ENCODE measurements at places on chromosomes 12 and 14.
A peak's percentile ranks its signal among the peaks of the same experiment; 100 is the strongest.

DNA sequence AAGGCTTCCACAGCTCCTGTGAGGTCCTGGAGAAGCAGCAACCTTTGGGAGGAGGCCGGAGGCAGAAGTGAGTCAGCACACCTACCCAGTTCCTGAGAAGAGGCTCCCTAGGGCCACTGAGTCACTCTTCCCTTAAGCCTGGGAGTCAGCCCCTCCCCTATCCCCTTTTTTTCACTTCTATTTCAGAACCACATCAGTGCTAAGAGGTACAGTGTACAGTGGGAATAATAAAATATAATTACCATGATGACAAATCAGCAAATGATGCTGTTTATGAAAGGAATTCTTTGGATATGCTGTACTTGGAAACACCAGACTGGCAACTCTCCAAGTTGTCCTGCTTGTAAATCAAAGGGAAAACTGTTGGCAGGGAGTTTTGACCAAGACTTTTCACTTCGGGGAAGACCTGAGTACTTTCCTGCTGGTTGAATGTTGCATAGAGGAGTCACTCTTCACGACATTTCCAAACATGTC, 7.8 kb upstream of the TBPL2 start:
- DNase-seq, result no peak

DNA sequence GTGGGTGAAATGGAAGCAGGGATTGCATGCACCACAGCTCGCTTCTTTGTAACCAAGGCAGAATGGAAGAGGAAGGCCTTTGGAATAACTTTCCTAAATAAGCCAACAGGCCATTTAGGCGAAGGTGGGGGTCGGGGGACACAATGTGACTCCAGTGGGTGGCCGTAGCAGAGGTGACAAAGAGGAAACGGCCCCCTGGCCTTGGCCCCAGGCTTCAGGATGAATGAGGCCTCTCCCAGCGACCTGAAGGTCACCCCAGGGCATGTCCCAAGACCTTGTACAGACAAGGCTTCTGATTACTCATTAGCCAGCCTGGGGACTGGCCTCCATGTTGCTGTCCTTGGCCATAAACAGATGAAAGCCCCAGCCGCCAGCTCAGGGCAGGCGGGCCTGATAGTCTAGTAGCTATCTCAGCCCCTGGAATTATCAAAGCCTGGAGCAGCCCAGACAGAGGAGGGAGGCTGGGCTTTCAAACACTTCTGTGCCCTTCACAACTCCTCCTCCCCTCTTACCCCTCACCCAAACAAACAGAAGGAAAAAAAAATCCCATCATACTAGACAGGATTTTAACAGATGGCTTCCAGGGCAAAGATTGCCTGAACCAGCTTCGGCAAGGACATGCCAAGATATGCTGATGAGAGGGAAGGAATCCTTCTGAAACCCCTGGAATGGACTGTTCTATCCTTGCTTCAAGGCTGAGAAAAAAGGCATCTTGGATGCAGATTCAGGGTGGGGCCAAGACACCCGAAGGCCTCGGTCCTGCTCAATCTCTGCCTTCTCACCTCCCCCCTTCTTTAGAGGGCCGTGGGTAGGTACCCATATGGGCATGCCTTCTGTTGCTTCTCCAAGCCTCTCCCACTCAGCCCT, 142.3 kb upstream of the PARP11 start:
- DNase-seq, result no peak

DNA sequence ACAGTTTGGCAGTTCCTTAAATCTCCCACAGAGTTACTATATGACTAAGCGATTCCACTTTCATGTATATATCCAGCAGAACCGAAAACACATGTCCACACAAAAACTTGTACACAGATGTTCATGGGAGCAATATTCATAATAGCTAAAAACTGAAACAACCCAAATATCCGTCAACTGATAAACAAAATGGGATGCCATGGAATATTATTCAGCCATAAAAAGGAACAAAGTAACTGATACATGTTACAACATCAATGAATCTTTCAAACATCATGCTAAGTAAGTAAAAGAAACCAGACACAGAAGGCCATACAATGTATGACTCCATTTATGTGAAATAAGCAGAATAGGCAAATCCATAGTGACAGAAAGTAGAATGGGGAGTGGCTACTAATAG, 80.2 kb upstream of the GPHB5 start:
- DNase-seq, result no peak

DNA sequence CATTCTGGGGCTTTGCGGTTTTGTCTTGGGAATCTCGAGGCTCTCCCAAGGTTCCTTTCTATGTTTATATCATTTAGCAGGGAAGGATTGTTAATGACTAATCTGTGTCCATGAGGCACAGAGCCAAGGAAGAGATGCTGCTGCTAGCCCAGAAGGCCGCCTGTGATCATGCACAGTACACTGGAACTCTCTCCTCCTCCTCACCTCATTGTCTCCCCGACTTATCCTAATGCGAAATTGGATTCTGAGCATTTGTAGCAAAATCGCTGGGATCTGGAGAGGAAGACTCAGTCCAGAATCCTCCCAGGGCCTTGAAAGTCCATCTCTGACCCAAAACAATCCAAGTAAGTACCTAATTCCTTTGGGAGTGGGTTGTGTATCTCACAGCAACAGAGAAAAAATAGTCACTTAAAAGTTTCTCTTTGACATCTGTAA, at the start of gene NR1H4:
TSS of gene NR1H4 (plus strand) at position 151 of the 435 bp plus-strand sequence. CDS start 19,458 bp downstream, outside the sequence.
- DNase-seq, result no peak

DNA sequence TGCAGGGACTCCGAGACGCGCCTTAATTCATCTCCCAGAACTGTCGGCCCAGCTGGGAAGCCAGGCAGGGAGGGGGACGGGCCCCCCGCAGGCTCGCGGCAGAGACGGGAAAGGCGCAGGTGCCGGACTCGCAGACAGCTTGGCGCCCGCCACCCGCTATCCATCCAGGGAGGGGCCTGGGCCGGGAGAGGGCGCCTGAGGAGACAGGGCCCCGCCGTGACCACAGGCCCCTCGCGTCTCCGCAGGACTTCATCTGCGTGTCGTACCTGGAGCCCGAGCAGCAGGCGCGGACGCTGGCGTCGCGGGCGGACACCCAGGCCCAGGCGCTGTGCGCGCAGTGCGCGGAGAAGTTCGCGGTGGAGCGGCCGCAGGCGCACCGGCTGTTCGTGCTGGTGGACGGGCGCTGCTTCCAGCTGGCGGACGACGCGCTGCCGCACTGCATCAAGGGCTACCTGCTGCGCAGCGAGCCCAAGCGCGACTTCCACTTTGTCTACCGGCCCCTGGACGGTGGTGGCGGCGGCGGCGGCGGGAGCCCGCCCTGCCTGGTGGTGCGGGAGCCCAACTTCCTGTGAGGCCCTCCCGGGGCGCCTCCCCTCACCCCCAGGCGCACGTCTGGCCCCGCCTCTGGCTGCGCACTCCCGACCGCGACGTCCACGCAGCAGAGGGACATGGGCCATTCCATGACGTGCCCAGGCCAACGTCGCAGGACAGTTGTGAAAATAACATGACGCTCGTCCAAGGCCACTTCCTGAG, 60.6 kb downstream of the LGMN start:
- DNase-seq, result peak; percentile 38

- DNase-seq, result no peak
Measured at GRCh38 chr12:14854586-14855183, 11.4 kb upstream of the ART4 start.

DNA sequence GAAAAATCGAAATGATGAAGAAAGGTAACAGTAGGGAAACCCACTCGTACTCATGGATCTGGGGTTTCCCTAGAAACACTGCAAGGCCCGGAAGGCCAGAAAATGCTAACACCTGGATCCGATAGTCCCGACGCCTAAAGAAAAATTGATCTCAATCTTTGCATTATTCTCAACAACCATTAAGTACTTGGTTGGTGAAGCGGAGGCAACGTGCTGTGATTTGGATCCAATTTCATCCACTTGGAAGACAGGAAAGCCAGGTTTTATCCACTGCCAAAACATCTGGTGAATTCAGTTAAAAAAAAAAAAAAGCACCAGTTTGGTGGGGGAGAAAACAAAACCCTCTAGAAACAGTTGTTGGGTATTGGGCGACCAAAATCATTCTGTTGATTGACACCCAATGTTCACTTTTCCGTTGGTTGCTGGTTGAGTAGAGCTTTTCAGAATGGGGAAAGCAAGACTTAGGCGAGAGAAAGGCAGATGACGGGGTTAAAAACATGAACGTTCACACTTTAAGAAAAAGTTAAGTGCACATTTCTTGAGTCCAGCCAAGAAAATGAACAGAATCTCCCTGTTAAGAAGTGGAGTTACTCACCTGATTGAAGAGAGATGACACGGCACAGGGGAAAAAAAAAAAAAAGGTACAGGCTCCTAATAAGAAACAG, 41.9 kb upstream of the MED13L start:
- no peak for DNase-seq

- no peak for DNase-seq
Measured at GRCh38 chr14:50383618-50384225, 13.0 kb downstream of the CDKL1 start.

Measured in SHP77 (cell line).